ENCODE measurements at places on chromosomes 11 and 22.

DNA sequence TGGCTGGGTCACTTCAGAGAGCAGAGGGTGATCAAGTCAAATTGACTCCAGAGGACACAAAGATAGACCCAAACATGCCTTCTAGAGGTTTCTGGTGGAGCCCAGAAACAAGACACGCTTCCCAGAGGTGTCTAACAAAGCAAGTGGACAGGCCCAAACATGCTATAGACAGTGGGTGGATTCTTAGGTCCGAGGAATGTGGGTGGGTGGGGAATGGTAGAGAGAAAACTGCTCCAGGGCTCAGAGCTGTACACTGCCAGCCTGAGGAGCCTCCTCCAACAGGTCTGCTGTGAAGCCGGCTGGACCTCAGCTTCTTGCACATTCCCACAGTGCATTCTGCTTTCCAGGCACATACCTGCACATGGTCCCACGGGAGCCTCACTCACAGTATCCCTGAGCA is 116.8 kb upstream of the NECTIN1 start:
- no peak for DNase-seq

- peak; percentile 16 for DNase-seq
These were observed 25.5 kb upstream of the CCDC90B start for GRCh38 chr11:83311701-83312100.

DNA sequence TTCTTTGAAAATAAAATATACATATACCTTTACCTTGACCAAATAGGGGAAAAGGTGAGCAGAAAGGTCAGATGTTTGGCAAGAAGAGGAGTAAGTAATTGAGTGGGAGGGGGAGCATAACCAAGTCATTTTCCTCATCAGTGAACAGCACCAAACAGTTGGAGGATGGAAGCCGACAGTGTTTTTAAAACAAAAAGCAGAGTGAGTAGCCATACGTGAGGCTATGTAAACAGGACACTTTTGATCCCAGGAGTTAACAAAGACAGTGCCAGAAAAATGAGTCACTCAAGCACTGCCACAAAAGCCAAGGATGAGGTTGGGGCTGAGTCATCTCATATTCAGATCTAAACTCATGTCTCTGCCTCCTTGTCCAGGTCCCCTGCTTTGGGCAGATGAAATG is 734.7 kb downstream of the KCNA4 start:
- DNase-seq = peak; percentile 6

- no peak for DNase-seq
These were observed 3.1 kb upstream of the CAVIN3 start for GRCh38 chr11:6323291-6323905.

DNA sequence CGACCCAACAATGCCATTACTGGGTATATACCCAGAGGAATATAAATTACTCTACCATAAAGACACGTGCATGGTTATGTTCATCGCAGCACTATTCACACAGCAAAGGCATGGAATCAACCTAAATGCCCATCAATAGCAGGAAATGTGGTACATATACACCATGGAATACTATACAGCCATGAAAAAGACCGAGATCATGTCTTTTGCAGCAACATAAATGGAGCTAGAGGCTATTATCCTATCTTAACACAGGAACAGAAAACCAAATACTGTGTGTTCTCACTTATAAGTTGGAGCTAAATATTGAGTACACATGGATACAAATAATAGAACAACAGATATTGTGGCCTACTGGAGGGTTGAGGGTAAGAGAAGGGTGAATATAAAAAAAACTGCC is 3.5 kb downstream of the OR2D2 start:
- DNase-seq = no peak

DNA sequence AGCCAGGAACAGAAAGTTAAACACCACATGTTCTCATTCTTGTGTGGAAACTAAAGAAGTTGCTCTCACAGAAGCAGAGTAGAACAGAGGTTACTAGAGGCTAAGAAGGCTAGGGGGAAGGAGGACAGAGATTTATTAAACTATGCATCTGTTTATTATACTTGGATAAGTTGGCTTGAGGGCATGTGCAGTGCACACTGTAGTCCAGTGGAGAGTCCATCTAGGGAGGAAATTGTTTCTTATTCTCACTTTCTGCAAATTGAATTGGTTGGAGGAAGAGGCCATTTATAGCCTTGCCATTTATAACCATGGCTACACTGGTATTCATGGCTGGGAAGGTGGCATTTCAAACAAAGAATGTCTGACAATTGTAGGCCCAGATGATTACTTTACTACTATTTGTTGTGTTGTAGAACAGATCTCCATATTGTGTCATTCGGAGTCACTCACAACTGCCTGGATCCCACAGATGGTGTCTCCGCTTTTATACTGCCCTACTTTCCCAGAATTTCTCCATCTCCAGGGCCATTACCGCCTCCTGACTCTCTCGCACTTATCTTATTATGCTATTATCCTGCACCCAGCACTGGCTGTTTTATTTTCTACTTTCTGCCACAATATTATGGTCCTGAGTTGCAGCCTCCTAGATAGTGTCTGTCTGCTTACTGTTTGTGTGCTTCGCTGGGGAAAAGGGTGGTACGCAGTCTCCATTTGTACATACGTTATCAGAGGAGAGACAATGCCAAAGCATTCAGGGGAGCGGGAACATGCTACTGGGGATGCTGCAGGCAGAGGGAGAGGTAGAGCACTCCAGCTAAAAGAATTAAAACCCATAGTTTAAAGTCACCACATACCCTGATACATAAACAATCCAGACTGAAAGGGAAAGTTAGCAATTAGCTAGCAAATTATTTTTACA is 169.3 kb upstream of the BLID start:
- DNase-seq = no peak

- no peak for DNase-seq
These were observed 1082.2 kb upstream of the TENM4 start for GRCh38 chr11:80523057-80523456.
